Upper lobe of right lung (tissue), 1 donor: ENCODE measurements at places on chromosomes 4 and X.

DNA sequence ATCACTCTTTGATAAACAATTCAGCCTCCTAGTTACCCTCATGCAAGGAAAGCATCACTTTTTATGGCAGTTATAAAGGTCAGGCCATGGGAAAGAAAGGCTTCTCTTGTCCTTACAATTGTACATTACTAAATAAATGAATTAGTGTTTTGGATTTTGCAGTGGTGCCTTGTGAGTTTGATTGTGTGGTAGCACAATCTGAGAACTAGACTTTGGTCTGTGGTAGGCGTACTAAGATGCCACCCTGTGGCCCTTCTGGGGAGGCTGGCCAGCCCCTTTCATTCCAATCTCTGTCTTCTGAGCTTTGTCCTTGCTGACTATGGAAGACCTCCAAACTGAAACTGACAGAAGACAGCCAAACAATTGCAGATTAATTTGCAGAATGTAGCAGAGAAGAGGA is 14.6 kb upstream of the HNRNPD start:
- no peak for DNase-seq

DNA sequence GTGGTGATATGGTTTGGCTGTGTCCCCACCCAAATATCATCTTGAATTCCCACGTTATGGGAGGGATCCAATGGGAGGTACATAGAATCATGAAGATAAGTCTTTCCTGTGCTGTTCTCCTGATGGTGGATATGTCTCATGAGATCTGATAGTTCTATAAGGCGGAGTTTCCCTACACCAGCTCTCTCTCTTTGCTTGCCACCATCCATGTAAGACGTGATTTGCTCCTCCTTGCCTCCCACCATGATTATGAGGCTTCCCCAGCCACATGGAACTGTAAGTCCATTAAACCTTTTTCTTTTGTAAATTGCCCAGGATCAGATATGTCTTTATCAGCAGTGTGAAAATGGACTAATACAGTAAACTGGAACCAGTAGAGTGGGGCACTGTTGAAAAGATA is 39.5 kb downstream of the HSD17B13 start:
- no peak for DNase-seq

DNA sequence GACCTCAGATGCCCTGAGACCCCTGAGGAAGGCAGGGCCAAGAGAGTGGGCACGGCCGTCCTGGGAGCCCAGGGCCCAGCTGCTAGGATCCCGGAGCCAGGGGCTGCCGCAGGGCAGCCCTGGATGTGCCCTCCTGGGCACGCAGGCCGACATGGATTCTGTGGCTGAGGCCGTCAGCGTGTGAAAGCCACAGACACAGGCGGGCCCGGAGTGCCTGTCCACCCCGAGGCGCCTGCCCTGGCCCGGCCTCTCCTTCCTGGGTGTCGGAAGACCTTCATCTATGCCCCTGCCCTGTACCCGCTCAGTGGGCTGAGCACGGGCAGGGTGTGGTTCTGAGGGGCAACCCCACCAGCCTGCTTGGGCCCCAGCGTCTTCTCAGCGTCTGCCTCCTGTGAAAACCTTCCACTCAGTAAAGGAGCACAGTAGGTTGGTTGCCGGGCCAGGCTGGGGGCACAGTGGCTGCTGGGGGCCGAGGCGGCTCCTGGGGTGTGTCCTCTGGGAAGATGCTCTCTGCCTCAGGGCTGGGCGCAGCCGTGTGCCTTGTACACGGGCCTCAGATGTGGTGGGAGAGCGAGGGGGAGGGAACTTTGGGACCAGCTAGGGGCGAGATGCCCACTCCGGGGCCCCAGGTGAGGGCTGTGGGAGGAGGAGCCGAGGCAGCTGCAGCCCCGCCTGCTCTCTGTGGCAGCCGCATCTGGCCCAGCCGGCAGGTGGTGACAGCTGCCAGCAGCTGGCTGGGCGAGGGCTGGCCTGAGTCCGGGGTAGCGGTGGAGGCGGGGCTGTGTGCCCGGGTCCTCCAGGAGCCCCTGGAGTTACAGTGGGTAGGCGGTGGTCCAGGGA is 20.8 kb downstream of the FGFRL1 start:
- DNase-seq: no peak

GRCh38 chrX:115226929-115227328 is 7.0 kb downstream of the LRCH2 start:
- no peak for DNase-seq

GRCh38 chr4:89657931-89658700 is 178.8 kb downstream of the SNCA start:
- DNase-seq: no peak

DNA sequence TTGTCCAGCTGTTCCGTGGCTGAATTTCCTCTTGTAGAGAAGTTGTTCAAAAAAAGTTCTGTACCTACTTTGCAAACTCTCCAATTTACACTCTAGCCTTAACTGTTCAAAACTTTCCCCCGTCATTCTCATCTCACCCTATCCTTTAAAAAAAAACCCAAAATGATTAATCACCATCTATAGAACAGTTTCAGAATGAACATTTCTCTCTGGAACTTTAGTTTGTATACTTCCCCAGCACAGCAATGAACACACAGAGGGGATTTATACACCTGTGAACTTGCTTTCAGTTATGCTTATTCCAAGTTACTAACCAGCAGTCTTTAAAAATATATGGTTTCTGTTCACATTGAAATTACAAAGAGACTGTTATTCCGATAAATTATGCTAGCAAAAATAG is 1.2 kb downstream of the GEMIN8 start:
- DNase-seq: no peak

- DNase-seq: no peak
These were observed 3.2 kb upstream of the UXT start for GRCh38 chrX:47662144-47662657.

DNA sequence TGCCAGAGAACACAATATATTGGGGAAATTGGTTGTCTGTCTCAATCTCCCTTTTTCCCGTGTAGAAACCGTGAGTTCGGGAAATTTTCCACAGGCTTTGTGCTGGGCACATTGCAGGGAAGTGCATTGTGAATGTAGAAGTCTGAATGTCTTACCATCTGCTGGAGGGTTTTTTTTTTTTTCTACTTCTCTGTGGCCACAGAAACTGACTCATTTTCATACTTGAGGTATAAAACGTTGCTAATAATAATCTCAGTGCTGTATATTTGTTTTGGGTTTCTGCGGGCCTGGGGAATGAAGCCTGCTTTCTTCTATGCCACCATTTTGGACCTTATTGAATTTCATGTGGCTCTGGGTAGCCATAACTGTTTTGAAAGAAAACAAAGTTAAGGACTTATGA is 1001.2 kb downstream of the STIM2 start:
- no peak for DNase-seq

DNA sequence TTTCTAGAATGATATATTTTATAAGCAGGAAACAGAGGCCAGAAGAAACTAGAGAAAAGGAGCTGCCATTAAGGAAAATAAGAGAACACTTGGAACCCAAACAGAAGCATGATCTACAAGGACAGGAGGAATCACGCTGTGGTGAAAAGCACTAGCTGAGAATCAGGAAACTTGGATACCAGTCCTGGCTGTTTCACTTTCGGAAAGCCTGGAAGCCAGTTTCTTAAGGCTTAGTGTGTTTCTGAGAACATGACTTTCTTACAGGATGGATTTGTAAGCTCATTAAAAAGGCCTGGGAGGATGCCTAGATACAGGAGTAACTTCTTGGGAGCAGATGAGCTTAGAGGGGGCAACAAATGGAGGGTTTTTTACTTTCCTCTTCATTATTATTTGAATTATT is 36.9 kb downstream of the TLL1 start:
- no peak for DNase-seq

DNA sequence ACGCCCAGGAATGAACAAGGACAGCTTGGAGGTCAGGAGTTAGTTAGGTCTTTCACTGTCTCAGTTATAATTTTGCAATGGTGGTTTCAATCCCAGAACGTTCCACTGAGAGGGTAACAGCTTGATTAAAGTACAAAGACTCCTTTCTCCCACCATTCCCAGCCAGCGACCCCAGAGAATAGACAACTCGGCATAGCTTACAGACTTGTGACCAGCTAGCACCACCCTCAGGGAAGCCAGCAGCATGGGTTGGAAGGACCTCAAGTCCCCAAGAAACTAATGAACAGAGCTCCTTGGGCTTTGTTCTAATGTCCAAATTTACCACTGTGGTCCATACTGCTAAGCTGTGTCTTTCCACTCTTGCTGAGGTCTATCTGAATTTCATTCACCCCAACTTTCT is 72.0 kb upstream of the MED14 start:
- no peak for DNase-seq

GRCh38 chr4:101981756-101982155 is 191.2 kb downstream of the BANK1 start:
- DNase-seq: no peak

DNA sequence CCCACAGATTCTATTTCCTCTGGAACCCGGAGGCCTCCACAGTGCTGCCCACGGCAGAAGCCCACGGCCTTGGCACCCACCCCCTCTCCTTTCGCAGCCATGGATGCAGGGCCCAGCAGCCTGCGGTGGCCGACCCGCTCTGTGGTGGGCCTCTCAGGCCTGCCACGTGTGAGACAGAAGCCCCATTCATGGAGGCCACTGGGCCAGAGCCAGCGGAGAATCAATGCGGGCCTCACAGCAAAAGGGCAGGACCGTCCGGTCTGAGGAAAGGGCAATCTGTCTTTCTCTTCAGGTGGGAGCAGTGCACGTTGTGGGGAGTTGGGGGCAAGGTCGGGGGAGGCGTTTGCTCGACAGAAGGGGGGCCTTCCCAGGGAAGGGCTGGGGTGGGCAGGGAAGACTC is 8.4 kb upstream of the HAUS7 start:
- DNase-seq: no peak

- no peak for DNase-seq
These were observed 28.6 kb downstream of the CLNK start for GRCh38 chr4:10655968-10656367.

DNA sequence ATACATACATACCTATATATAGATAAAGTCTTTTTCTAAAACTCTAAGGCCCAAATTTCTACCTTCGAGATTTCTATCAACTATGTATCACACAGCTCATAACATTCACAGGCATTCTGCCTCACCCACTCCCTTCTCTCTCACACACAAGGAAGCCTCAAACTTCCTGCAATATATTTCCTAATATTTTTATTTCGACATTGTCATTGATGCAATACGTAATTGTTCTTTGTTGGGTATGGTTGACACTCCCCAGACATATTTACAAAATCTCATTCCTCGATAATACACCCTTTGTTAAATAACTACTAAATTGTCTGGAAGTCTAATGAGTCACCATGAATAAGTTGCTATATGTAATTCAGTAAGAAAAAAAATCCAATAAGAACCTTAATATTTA is 143.5 kb downstream of the HNRNPD start:
- no peak for DNase-seq

GRCh38 chrX:150094996-150095395 is 156.7 kb upstream of the EOLA2 start:
- no peak for DNase-seq

GRCh38 chrX:112857478-112857878 is 16.8 kb upstream of the AMOT start:
- no peak for DNase-seq

- no peak for DNase-seq
These were observed 64.7 kb downstream of the INTS6L start for GRCh38 chrX:135585153-135585552.

GRCh38 chr4:1981251-1982058 is 27.3 kb downstream of the NELFA start:
- DNase-seq: peak; percentile 63

GRCh38 chr4:2695346-2696060 is 60.6 kb downstream of the TNIP2 start:
- DNase-seq: no peak

DNA sequence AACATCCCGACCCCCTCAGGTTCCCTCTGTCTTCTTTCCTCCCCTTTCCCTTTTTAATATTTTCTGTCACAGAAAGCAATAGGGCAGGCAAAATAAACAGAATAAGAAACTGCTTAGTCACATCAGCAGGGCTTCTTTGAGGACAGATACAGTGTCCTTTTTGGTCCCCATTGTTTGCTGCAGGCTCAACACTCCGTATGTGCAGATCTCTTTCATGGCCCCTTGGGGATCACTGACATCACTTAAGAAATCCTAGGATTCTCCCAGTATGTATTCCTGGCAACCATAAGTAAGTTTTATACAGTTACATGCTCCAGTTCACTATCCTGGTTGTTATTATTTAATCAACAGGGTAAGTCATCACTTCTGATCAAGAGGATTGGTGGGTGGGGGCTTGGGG is 448.0 kb downstream of the NKX6-1 start:
- no peak for DNase-seq

- no peak for DNase-seq
These were observed 19.9 kb downstream of the SH3BP2 start for GRCh38 chr4:2812612-2813354.

GRCh38 chr4:41443340-41444079 is 94.4 kb upstream of the LIMCH1 start:
- no peak for DNase-seq

GRCh38 chr4:41334182-41334581 is 77.5 kb downstream of the UCHL1 start:
- no peak for DNase-seq

DNA sequence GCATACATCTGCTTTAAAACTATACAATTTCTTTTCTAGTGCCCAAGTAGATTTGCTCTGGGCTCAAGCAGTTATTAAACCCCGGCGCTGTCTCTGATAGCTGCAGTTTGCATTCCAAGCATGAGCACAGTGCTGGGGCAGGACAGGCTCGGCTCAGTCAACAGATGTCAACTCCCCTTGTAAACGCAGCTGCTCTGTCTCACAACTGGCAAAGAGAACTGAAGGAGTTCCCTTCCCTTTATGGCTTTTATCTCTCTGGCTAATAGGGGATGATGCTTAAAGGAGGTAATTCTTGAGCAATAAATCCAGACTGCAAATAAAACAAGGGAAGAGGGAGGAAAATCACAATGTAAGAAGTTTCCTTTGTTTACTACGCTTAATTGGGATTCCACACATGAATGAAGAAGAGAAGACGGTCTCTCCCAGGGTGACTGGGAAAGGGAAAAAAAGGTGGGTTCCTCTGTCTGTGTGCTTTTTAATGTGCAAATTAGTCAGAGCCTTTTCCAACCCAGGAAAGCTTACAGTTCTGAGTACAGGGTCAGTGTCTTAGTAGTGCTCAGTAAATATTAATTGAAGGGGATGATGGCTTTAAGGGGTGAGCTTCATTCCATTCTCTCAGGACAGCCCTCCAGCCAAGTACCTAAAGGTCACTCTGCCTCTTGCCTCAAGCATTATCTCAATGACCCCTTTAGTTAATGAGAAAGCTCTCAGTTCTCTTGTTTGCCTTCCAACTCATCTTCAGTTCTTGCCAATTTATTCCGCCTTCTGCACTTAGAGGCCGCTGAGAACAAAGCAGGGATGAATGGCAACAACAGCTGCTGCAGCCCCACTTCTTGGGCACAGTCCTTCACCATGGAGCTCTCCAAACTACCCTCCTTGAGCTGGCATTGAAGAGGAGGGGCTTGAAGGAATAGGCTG is 155.7 kb upstream of the JADE1 start:
- no peak for DNase-seq
